ENCODE measurements at places on chromosomes 12 and 14. TPM values are rescaled to one million over a fixed set of nuclear protein-coding genes. Genes with fewer than 3 reads are reported as not detected.
A peak's percentile ranks its signal among the peaks of the same experiment; 100 is the strongest.

HRK gene
- 3.5 TPM for total RNA-seq

TPPP2 gene
- total RNA-seq: not detected

GRCh38 chr12:42130672-42131402, 13.8 kb downstream of the GXYLT1 start:
- no peak for DNase-seq

COQ10A gene
- total RNA-seq: 14.6 TPM

SUSD6 gene
- total RNA-seq: 49.0 TPM

DNA sequence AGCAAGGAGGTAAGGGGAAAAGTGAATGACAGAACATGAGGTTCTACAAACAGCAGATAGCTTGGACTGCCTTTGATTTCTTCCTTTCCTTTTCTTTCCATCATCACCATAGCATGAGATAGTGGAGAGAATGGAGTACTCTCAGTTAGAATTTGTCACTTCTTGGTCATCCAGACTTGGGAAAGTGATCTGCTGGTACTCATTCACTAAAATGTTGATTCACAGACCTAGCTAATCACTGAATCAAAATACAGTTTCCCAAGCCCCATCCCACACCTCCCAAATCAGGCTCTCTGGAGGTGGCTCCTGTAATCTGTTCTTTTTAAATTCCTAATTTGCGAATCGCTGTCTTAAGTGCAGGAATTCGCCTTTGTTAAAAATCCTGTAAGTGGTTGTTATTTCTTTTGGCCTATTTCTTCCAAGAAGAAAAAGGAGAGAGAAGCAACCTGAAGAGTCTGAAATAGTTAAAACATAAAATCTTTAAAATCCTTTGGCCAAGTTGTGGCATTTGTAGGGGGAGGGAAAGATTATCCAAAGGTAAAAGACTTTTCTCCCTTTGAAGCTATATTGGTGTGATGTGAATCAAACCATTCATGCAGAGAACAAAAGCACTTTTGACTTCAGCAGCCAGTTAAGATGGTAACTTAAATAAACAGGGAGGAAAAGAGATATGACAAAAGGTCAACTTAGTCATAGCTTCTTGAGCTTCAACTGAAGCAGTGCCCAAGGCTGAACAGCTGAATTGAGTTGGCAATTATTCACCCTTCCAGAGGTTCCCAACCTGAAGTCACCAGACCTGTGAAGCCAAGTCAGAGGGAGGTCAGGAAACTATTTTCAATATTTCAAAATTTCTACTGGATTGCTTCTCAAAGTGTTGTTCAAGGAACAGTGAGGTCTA, 255.1 kb upstream of the KRR1 start:
- peak; percentile 88 for DNase-seq

GRCh38 chr14:95304342-95304741, 15.4 kb downstream of the CLMN start:
- DNase-seq: no peak

DNA sequence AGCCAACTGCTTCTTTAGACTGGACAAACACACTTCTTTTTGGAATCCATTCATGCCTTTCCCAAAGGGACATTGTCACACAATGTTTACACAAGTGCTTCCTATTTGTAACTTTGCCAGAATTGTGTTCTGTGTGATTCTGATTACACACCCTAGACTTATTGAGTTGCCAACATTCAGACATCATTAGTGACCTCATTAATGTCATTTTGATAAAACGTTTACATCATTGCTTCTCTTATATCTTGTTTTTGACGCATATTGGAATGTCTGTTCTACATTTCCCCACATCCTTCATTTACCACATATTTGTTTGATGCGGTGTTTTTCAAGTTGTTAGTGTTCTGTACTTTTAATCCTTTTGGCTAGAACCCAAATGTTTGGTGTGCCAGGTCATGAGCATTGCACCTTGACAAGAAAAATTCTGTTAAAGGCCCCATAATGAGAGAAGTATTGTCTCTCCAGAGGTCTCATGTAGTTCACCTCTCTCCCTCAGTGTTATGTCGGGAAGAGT, 305.5 kb downstream of the AEBP2 start:
- DNase-seq: no peak

- no peak for DNase-seq
Observed at GRCh38 chr14:99497894-99498293, 16.7 kb downstream of the CCNK start.

DNA sequence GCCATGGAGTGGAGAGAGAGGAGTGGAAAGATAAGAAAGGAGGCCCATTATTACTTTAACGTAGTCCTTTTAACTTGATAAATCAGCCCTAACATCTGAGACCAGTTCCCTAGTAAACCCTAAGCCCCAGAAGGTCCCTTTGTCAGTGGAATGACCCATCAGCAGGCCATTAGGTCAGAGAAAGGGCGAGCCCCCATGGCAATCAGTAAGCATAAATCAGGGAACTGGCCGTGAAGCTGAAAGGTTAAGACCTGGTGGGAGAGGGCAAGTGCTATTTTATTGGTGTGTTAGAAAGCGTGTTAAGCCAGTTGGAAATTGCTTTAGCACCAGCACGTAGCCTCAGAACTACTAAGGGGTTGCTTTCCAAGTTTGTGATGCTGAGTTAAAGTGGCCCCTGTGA, 708.0 kb downstream of the BCL11B start:
- no peak for DNase-seq
